Kidney epithelial cell (primary cell): ENCODE measurements at places on chromosomes 5 and 9. TPM values are rescaled to one million over a fixed set of nuclear protein-coding genes. Genes with fewer than 3 reads are reported as not detected.

GRCh38 chr5:74647096-74647495 lies 6.6 kb upstream of the ENC1 start:
- DNase-seq, result no peak

The SLC6A19 gene
- not detected in 2 replicates for total RNA-seq

DNA sequence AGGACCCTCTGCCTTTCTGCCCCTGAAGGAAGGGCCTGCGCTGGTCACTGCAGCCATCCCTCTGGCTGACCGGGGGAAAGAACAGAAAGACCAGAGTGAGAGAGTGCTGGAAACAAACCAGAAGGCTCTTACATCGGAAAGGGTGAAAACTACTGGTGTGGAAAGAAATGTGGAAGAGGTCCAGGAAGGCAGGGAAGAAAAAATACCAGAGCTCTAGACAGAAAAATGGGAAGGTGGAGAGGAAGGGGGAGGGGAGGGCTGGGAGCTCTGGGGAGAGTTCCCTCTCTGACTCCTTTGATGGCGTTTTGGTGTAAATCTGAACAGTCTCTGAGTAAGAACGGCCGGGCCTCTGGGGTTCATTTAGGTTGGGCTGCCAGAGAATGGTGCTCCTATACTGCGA lies 47.7 kb downstream of the COL23A1 start:
- peak; percentile 58 for DNase-seq

DNA sequence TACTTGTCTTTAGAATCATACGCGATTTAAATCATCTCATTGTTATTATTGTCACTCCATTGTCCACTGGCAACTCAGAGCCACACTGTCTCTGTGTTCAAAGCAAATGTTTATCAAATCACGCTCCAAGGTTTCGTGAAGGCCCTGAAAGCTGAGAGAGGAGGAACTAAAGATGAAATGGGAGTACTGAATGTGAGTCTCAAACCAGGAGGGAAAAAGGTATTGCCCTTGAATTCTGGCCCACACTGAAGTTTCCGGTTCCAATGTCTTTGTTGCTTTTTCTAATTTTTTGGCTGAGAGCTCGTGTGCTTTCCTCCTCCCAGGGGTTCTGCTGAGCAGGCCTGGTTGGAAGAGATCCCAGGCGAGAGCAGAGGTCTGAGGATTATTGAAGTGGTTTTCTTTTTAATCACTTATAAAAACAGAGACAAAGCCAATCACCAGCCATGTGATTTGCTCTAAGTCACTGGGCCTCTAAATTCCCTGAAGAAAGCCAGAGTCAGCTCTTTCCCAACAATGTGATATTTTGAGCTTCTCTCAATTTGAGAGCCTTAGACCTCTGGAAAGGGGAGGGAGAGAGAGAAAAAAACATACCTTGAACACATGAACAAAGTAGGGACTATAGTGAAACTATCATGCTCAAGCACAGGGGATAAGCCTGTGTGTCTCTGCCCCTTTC lies 420.8 kb upstream of the GRAMD2B start:
- DNase-seq, result peak; percentile 50

DNA sequence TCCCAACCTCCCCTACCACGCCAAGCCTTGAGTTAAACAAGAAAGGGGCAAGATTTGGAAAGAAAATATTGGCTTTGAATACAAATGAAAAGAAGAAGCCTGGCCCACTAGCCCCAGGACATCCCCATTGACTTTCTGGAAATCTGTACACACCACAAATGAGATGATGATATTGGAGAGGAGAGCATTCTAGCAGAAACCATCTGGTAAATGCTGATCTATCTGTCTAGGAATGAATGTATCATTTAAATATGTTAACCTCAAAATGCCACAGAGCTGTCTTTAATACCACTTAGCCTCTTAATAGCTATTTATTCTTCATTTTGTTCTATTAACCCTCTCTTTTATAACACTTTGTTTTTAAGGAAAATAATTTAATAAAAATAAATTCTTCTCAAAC lies 270.2 kb upstream of the PDE4D start:
- DNase-seq, result no peak

DNA sequence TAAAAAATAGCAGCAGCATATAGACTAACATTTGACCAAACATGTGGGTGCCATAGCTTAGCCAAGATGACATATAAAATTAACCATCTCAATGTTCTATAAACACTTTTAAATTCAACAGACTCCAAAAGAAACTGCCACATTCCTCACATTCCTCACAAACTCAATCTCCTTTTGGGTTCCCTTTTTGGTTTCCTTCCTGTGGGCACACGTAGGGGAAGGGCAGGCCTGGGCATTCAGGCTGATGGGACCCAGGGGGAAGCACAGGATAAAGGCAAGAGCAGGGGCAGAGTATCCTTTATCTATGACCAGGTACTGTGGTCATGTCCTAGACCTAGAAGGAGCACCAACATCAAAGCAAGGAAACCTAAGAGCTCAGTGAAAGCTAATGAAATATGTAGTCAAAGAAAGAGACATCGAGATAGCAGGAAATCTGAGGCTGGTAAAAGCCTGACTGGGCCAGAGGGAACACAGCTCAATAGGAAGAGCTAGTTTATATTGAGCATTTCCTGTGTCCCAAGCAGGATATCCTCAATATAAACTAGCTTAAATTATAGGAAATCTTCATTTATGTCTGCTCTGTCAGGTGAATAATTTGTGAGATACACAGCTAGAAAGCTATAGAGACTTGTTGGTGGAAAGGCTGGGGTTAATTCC lies 13.6 kb upstream of the ERAP1 start:
- no peak for DNase-seq

- DNase-seq, result no peak
Observed at GRCh38 chr5:13553896-13554295, 390.6 kb downstream of the DNAH5 start.

The PCDHGB2 gene
- 1.2 and 1.9 TPM in 2 replicates for total RNA-seq

GRCh38 chr5:58002323-58002722 lies 457.6 kb downstream of the PLK2 start:
- peak; percentile 12 for DNase-seq

DNA sequence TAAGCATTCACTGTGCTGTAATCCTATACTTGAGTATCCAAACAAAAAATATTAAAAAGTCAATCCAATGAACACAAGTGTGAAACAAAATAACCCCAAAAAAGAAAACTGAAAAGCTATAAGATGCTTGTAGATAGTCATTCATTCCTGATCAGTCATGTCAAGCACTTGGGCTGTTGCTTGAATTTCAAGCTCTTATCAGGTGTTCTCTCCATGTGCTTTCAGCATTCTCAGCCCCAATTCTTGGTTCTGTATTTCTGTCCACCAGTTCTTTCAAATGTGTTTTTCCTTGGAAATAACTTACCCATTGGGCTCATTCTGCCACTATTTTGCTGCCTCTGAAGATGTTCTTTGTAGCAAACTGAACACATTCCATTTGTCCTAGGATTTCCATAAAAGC lies 4.7 kb downstream of the ZFAND5 start:
- DNase-seq, result no peak

The LCP2 gene
- total RNA-seq, result 0.07 and 0.13 TPM in 2 replicates

DNA sequence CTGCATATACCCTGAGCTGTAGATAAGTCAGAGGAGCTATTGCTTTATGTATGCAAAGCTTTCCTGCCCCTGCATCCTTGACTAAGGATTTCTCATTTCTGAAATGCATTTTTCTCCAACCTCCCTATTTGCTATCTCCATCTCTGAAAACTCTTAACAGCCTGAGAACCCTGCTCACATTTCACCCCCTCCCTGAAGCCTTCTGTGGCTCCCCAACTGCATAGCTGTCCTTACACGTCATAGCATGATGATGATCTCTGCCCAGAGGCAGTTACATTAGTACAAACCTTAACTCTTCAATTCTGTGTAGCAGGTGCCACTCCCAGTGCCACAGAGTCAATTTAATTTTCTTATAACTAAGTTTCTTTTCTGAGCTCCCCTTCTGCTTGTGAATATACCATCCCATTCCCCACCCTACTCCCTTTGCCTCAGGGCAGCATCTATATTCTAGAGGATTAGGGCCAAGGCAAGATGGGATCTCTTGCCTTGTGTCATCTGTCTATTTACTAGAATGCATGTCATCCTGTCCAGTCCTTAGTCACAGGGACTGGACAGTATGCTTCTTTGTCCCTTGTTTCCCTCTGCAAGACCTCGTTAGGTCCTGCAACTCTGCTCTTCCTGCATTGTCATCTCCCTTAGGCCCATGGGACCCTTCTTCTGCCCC lies 149.7 kb upstream of the SPRY4 start:
- no peak for DNase-seq

GRCh38 chr5:32531885-32532520 lies 53.4 kb upstream of the SUB1 start:
- no peak for DNase-seq

DNA sequence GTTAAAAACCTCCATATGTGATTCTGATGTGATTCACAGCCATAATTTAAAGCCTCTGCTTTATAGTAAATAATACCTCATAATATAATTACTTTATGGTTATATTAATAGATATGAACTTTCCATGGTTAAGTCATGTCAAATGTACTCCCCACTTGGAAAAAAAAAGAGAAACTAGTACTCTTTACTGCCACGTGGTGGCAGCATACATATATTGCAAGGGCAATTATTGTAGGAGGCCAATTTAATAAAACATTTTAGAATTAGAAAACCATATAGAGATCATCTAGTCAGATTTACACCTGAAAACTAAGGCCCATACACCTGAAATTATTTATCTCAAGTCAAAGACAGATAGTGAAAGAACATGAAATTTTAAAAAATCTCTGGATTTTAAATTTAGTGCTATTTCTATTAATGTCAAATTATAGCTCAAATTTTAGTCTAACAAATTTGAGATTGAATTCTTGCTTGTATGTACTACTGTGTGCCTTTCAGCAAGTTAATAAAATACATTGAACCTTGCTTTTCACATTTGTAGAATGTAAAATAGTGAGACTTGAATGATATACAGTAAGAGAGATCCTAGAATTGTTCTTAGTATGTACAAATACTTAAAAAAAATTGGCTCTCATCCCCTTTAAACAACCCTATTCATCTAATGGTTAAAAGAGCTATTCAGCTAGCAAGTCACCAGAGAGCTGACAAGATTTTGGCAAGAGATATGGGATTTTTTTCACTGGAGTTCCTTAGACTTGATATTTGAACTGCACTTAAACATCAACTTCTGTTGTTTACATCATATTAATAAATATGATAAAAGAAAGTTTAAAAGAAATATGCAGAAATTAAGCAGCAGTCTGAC lies 603.8 kb downstream of the TLE4 start:
- DNase-seq, result no peak

DNA sequence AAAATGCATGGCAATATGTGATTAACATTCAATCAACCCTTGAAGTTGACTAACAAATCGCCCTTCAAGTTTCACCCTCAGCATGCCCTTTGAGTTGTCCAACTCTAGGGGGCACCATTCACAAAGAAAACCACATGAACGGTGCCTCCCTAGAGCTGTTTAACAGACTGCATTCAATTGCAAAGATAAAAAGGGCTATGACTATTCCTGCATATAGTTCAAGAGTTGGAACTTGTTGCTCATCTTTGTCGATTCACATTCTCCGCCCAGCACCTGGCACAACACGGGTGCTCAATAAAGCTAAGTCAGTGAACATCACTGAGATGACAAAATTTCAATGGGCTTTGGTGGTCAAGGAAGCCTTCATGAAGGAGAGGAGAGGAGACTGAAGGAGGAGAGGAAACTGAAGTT lies 69.6 kb upstream of the SLC30A5 start:
- DNase-seq, result no peak

The SNX18 gene
- total RNA-seq, result 30.2 and 30.6 TPM in 2 replicates

DNA sequence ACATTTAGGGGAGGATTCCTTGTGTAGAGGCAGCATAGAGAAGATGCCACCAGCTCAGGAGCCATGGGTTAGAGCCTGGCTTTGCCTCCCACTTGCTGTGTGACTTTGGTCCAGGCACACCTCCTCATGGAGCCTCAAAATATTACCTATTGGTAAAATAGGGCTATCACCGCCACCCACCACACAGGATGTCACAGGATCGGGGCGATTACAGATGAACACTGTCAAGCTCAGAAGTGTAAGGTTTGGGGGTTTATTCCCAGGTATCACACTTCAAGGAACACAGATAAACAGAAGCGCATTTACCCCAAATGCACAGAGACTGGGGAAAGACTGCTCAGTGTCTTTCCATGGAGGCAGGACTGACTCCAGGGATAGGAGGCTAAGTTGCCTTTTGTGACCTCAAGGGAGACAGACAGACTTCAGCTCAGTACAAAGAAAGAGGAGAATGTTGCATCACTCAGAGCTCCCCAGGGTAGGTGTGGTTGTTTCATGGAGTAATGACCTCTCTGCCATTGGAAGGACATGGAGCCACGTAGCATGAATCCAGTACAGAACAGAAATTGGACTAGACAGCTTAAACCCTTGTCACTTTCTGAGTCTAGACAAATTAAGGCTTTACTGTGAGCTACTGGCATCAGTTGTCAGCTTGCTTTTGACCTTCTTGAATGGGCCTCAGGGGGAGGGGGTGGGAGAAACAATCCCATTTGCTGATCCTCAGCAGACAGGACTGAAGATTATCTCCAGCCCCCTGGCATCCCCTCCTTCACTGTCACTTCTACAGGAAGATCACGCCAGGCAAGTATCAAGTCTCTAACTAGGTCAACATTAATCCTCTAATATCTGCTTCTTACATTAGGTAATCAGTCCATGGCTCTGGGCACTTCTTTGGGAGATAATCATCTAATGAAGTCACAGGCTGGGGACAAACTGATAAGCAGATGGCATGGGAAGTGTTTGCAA lies 6.5 kb downstream of the TRAF1 start:
- no peak for DNase-seq

DNA sequence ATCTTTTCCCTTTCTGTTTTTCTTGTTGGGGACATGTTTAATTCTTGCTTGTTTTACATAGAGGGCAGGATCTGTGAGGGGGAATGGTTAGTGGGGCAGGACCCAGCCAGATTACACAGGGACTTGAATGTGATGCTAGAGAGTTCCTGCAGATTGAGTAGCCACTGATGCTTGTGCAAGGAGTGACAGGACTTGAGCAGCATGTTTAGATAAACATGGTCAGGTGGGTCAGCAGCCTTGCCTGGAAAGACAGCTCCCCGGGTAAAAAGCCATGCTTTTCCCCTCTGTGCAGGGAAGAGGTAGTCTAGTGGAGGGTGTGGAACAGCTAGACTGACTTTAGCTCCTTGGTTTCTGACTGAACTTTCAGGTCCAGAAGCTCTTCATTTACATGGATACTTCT lies 261.2 kb downstream of the AOPEP start:
- no peak for DNase-seq

DNA sequence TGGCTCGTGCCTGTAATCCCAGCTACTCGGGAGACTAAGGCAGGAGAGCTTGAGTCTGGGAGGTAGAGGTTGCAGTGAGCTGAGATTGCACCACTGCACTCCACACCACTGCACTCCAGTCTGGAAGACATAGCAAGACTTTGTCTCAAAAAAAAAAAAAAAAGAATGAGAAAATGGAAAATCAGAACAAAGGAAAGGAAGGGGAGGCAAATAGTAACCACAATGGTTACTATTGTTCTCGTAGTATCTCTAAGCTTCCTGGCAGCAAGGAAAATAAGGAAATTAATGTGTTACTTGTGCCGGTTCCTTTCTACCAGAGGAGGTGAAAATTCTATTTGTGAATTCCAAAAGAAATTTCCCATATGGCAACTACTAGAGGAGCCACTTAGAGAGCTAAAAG lies 48.5 kb upstream of the BNC2 start:
- DNase-seq, result no peak

GRCh38 chr5:57316798-57317327 lies 143.0 kb downstream of the GPBP1 start:
- peak; percentile 91 for DNase-seq

- DNase-seq, result no peak
Observed at GRCh38 chr5:160036243-160036642, 27.3 kb downstream of the TTC1 start.

The SARDH gene
- 0.75 and 1.8 TPM in 2 replicates for total RNA-seq

The ADAMTS13 gene
- total RNA-seq, result 2.0 and 2.4 TPM in 2 replicates

GRCh38 chr5:157574456-157575380 lies 857 bp downstream of the ADAM19 start:
- no peak for DNase-seq
